ENCODE measurements at places on chromosomes 16 and 17.
A peak's percentile ranks its signal among the peaks of the same experiment; 100 is the strongest.

- DNase-seq, result no peak
These were observed 90.6 kb upstream of the LHX1 start for GRCh38 chr17:36846410-36847292.

GRCh38 chr17:82244413-82245133 is 15.7 kb downstream of the SLC16A3 start:
- peak; percentile 54 for DNase-seq

DNA sequence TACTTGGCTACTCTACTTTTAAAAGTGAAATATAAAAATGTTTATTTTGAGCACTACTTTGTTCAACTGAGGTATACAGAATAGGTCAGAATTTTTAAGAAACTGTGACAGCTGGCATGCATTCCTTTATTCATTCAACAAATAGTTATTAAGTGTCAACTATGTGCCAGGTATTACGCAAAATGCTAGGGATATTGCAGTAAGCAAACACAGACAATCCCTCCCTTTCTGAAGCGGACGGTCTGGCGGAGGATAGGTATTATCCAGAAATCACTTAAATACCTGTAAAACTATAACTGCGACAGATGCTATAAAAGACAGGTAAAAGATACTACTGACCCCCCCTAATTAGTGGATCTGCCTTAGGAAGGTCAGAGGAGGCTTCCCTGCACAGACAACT is 26.1 kb downstream of the METTL16 start:
- no peak for DNase-seq

DNA sequence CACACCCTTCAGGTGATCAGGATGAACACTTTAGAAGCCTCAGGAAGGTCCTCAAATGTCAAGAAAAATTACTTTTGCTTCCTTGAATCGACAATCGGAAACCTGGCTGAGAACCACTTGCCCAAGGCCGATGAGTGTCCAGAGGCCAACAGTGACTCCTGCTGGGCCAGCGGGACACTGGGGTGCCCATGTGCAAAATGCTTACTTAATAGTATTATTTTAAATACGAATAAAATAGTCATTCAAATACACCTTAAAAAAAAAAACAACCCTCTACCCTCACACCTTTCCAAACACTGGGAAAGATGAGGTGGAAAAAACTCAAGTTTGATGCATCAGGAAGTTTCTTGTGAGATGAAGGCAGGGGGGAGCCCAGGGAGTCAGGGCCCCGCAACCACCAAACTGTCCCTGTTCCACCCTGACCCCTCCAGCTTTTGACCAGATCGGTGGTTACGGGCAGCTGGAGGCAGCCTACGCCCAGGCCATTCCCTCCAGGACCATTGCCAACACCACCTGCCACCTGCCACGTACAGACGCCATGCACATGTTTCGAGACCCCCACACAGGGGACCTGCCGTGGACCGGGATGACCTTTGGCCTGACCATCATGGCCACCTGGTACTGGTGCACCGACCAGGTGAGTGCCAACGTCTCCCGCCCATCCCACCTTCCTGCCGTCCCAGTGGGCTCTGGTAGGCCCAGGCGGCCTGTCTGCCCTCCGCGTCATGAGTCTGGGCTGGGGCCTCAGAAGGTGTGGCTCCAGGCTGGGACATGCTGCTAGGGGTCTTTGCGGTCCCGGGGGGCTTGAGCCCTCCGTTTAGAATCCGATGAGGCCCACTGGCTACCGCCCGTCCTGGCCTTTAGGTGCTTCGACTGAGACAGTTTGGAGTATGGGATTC is 18.9 kb downstream of the SLC5A10 start:
- DNase-seq, result no peak

DNA sequence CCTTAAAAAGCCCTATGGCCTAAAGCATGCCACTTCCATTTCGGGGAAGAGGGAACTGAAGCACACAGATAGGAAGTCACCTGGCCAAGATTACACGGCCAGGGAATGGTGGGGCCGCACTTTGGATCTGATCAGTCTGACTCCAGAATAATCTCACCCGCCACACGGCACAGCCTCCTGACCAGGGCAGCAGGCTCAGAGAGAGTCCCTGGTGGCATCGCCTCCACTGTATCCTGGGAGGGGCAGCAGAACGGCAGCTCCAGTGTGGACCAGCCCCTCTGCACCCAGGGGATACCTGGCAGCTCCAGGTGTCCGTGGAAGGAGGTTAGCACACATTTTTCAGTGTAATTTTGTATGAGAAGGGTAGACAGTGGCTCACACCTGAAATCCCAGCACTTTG is 35.5 kb downstream of the VAC14 start:
- no peak for DNase-seq

DNA sequence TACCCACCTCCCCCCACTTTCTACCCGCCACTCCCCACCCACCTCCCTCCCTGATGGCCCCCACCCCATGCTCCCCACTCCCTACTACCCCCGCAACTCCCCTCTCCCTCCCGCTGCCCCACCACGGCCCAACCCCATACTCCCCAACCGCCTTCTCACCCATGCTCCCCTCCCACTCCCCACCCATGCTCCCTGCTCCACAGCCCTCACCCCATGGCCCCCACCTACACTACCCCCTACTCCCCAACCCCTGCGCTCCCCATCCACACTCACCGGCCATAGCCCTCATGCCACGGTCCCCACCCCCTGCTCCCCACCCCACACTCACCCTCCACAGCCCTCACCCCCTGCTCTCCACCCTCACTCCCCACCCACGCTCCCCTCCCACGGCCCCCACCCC is 13.9 kb downstream of the COTL1 start:
- no peak for DNase-seq

GRCh38 chr16:30115238-30115637 is 1.9 kb upstream of the GDPD3 start:
- DNase-seq, result peak; percentile 36

- DNase-seq, result no peak
These were observed 37.8 kb upstream of the ASIC2 start for GRCh38 chr17:33330877-33331276.

GRCh38 chr17:78774956-78775571 is 7.0 kb downstream of the CYTH1 start:
- DNase-seq, result peak; percentile 86

GRCh38 chr17:28974451-28974850 is 23.1 kb upstream of the PHF12 start:
- DNase-seq, result no peak

GRCh38 chr16:54052271-54052670 is 234.3 kb downstream of the IRX3 start:
- no peak for DNase-seq

- DNase-seq, result no peak
These were observed 1.0 kb upstream of the HOXB13 start for GRCh38 chr17:48729335-48730239.

- DNase-seq, result peak; percentile 85
These were observed 7.8 kb upstream of the PDK2 start for GRCh38 chr17:50087246-50087911.

DNA sequence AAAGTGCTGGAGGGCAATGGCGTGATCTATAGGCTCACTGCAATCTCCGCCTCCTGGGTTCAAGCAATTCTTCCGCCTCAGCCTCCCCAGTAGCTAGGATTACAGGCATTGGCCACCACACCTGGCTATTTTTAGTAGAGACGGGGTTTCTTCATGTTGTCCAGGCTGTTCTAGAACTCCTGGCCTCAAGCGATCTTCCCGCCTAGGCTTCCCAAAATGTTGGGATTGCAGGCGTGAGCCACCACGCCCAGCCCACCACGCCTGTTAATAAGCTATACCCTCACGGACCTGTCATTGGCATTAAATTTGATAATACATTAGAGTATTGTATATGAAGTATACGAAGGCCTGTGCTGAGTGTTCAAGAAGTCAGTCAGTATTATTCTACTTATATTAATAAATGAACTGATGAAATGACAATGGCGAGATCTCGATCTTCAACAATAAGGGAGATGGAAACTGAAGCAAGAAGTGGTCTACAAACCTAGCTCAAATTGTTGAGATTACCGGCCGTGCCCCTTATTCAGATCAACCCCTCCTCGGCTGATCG is 818 bp upstream of the BCAS3 start:
- no peak for DNase-seq
